ENCODE measurements at places on chromosomes 2 and 18.

DNA sequence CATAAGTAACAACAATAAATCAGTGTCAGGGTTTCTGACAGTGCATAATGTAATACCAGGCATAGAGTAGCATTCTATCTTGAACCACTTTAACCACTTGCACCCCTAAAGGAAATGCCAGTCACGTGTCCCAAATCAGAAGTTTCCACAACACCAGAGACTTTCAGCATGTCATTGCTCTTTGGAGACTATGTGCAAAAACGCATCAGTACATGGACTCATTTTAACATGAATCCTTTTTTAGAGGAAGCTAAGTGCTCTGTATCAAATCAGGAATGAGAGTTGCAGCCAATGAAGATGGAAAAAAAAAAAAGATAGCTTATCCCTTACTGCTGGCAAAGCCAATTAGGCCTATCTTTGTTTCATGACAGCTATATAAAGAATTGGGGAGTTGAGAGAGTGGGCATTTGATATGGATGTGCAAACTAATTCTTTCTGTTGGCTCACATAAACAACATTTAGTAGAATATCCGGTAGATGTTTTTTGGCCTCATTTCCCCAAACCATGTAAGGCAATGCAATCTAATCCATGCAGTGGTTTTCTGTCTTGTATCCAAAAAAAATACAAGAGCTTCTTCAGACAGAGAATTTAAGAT, 353.1 kb downstream of the IRS1 start:
- DNase-seq: no peak

GRCh38 chr2:241978670-241979069, 109.1 kb downstream of the RTP5 start:
- DNase-seq: no peak

- no peak for DNase-seq
These were observed 274.0 kb upstream of the SPRED2 start for GRCh38 chr2:65706411-65706810.

GRCh38 chr2:44789446-44789845, 152.1 kb upstream of the SIX3 start:
- no peak for DNase-seq

DNA sequence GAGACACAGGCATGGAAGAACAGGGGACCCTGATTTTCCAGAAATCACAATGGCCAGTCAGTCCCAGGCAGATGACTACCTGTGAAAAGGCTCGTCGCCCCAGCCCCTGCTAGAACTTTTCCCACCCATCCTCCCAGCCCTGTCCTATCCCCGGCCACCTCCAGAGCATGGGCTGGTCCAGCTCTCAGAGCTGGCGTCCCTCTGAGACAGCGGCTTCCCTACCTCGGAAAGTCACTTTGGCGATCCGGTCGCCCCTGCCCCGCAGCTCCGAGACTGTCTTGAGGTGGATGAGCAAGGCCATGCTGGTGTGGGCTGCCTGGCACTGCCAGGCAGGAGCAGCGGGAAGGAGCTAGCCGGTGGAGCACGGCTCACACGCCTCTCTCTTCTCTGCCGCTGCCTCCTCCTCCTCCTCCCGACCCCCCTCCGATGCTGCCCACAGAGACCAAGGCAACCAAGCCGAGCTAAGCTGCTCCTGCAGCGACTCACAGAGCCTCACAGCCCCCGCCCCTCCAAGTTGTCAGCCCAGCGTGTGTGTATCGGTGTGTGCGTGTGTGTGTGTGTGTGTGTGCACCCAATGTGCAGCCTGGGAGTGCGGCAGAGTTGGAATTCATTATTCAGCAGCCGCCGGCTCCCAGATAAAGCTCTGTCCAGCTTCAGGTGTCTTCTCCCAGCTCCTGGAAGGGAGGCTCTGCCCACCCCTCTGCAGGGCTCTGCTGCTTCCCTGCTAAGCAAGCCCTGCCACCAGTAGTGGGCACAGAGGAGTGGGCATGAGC, 80.5 kb upstream of the OTOF start:
- DNase-seq: no peak

GRCh38 chr2:197804758-197805714, 643 bp downstream of the PLCL1 start:
- peak; percentile 39 for DNase-seq

GRCh38 chr2:10078704-10079265, 1.4 kb downstream of the CYS1 start:
- DNase-seq: no peak

DNA sequence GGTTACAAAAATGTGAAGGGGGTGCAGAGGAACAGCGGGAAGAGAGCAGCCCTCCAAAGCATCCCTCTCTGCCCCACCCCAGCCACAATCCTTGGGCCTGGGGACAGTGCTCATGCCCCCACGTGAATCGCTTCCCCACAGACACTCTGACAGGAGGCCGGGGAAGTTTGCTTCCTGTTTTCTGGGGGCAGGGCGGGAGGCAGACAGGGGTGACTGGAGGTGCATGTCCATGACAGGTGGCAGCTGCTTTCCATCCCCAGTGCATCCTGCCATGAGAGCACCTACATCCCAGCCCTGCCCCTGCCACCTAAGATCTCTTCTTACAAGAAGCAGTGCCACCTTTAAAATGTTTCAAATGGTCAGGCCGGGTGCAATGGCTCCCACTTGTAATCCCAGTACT, 47.2 kb upstream of the UBE2F start:
- no peak for DNase-seq

DNA sequence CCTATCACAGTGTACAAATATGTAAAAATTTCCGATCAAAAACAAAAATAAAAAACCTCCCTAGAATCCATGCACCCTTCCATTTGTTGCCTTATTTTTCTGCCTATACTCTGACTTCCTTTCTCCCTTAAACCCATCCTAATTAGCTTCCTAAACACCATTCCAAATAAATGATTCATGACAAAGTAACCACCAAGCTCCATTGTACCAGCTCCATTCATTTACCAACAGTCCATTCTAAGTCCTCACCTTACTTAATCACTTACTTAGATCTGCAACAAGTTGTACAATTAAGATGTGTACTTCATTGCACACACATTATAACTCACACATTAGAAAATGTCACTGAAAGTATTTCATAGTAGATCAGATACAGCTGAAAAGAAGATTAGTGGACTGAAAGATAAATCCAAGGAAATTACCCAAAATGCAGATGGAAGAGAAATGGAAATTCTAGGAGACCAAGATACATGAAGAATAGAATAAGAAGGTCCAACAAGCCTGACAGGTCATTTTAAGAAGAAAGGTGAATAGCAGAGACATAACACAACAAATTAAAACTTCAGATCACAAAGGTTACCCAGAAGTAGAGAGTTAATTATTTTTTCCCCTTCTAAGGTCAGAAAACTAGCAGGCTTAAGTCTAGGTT, 154.6 kb downstream of the DYM start:
- DNase-seq: no peak
